ENCODE measurements at places on chromosomes 7 and 10.

DNA sequence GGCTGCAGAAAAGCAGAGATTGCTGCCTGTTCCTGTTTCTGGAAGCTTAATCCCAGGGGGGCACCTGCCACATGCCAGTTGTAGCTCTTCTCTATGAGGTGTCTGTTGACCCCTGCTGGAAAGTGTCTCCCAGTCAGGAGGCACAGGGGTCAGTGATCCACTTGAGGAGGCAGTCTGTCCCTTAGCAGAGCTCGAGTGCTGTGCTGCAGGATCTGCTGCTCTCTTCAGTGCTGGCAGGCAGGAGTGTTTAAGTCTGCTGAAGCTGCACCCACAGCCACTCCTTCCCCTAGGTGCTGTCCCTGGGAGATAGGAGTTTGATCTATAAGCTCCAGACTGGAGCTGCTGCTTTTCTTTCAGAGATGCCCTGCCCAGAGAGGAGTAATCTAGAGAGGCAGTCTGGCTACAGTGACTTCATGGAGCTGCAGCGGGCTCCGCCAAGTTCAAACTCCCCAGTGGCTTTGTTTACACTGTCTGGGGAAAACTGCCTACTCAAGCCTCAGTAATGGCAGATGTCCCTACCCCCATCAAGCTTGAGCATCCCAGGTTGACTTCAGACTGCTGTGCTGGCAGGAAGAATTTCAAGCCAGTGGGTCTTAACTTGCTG, 57.6 kb upstream of the CROT start:
- DNase-seq = no peak

GRCh38 chr10:47384148-47384921, at the start of gene ZNF488:
Gene ZNF488, minus strand, starts transcription at chr10:47384293. Its CDS starts 15,464 bp downstream, at chr10:47368829.
- peak; percentile 36 for DNase-seq

- DNase-seq = peak; percentile 60
These were observed 34.5 kb upstream of the LYZL1 start for GRCh38 chr10:29254123-29255046.

- no peak for DNase-seq
These were observed 85.7 kb upstream of the GPR26 start for GRCh38 chr10:123580426-123580825.

- DNase-seq = no peak
These were observed 12.4 kb downstream of the GNAT3 start for GRCh38 chr7:80499350-80499953.

DNA sequence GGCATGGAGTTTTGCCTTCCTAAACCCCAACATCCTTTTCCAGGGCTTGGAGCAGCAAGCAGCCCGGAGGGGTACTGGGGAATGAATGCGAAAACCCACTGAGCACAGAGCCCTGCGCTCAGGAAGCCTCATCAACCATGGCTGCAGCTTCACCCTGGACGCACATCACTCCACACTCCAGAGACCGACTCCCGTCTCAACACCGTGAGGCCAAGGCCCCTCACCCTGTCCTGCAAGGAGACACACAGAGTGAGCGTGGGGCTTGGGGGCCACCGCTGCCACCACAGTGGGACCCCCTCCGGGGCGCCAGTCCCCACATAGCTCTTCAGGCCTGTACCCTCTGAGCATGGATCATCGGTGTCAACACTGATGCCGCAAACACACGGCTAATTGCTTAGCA, 41.9 kb downstream of the DPYSL4 start:
- DNase-seq = no peak

GRCh38 chr7:43577485-43577951, 5.4 kb upstream of the STK17A start:
- no peak for DNase-seq

- no peak for DNase-seq
These were observed 190.6 kb downstream of the DIP2C start for GRCh38 chr10:498760-499435.

Measured in MV-4-11 (cell line).